ENCODE measurements at places on chromosomes 6 and 20.

- DNase-seq, result no peak
Observed at GRCh38 chr6:13544454-13545186, 29.8 kb upstream of the SIRT5 start.

DNA sequence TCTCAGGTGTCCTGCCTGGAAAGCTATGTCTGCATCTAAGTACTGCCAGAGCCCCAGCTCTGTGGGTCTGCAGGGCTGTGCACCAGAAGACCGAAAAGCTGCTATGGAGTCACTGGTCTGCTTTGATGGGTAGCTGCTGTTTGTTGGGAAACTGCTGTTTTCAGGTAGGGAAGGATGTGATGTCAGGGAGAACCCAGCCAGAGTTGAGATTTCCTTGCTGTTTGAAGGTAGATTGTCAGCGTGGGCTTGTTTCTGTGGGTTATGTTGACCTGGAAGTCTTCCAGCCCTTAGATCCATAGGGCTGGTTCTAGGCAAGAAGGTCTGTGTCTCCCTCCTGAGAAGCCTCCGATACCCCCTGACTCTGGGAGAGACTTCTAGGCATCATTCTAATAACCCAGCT is 12.2 kb upstream of the SHLD1 start:
- DNase-seq, result no peak

- no peak for DNase-seq
Observed at GRCh38 chr6:13454286-13455221, 32.8 kb downstream of the GFOD1 start.

DNA sequence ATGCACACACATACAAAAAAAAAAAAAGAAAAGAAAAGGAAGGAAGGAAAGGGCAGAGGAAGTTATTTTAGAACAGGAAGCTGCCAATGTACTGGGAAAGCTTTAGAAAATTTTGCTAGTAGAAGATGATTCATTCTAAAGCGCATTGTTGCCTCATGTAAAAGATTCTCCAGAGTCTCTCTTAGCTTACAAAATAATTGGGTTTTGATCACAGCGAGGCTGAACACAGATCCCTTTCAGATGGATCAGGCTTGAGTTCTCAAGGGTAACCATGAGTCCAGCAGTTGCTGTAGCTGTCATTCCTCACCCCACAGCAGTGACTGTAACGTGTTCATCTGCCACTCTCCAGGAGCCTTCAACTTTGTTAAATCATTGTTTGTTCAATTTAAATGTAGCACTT is 81.9 kb downstream of the PHACTR2 start:
- DNase-seq, result no peak

DNA sequence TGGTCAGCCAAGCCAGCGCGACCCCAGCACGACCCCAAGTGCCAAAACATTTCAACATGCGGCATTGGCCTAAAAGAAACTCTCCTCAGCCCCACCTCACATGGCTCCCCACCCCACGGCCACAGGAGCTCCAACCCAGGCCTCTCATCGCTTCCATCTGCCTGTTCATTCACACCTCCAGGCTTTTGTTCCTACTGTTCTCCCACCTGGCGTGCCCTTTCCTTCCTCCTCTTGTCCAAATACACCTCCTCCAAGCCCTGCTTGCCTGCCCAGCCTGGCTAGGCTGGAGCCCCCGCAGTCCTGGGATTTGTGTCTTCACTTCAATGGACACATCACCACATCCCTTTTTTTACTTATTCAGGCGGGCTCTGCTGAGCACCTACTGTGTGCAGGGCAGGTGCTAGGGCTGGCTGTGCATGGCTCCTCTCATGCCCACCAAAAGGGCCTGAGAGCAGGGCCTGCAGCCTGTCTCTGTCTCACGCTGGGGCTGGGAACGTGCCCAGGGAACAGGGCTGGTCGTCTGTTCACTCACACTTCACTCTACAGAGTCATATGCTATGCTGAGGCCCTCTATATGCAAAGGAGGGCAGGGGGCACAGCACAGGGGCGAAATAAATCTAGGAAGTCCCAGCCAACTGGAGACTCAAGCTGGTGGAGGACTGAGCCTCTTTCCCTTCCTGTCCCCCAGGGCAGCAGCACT is 61.1 kb downstream of the GRM4 start:
- DNase-seq, result no peak

- DNase-seq, result peak; percentile 56
Observed at GRCh38 chr6:15247500-15248450, 1.9 kb downstream of the JARID2 start.

DNA sequence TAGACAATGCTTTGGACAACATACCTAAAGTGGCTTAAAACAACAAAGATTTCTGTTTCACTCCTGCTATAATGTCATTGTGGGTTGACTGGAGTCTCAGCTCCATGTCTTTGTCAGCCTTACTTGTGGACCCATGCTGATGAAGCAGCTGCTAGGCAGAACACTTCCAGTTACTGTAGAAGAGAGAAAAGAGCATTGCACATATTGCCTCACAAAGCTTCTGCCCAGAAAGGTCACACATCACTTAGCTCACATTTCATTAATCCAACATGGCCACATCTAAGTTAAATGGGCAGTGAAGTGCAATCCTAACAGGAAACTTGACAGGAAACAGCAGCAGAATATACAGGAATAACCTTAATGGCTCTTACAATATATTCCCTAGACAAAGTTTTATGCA is 480.5 kb upstream of the HTR1E start:
- no peak for DNase-seq

DNA sequence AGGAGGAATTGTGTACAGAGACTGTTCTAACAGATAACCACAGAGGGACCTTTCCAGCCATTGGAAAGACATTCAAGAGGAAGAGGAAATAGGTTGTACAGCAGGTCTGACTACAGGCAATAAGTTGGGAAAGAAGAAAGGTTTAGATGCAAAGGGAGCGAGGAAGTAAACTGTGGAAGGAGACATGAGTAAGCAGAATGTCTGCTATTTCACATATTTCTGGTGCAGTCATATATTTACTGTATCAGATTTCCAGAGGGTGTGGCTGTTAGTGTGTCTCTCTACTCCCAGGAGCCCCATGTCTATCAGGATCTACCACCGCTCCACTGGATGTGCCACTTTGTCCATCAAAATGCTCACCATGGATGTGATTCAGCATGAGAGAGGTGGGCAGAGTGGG is 25.9 kb downstream of the MRS2 start:
- DNase-seq, result no peak

DNA sequence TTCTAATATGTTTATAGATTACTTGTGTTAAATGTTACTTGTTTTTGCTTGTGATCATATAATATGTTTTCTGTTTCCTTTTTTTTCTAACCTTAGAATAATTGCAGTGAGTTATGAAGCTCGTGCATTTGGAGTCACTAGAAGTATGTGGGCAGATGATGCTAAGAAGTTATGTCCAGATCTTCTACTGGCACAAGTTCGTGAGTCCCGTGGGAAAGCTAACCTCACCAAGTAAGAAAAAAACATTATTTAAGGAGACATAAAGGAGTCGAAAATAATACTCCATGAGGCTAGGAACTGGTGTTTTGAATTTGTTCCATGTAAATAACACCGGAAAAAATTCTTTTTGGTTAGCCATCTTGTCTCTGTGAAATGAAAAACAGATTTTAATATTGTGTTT is 6.9 kb downstream of the POLH start:
- DNase-seq, result no peak

DNA sequence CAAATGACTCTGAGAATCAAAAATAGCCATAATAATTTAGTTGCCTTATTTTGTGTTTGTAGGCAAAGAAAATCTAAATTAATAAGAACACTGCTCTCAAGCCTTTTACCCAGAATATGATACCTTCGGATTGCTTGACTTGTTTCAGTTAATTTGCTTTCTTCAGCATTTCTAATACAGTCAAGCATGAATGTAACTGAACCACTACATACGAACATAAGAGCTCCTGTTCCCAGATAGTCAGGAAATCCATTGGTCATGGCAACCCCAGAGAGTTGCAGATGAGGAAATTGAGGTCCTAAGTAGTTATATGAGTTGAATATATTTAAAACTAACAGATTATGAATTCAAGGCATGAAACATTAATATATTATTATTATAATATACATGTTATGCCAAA is 2.9 kb downstream of the FRK start:
- DNase-seq, result no peak

DNA sequence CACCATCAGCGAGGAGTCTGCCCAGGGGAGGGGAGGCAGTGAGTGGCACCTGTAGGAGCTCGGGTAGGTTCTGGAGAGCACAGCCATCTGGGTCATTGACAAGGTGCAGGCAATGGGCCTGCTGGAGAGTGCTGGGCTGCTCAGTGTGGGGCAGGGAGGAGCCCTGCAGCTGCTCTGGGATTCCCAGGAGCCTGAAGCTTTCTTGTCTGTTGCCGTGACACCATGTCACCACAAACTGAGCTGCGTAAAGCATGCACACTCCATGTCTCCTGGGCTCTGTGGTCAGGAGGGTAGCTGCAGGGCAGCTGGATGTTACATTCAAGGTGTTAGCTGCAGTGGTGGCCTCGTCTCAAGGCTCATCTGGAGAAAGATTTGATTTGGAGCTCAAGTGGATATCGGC is 4.5 kb upstream of the SLC22A1 start:
- no peak for DNase-seq

- peak; percentile 99 for DNase-seq
Observed at GRCh38 chr6:30781743-30782424, 37.5 kb upstream of the IER3 start.

DNA sequence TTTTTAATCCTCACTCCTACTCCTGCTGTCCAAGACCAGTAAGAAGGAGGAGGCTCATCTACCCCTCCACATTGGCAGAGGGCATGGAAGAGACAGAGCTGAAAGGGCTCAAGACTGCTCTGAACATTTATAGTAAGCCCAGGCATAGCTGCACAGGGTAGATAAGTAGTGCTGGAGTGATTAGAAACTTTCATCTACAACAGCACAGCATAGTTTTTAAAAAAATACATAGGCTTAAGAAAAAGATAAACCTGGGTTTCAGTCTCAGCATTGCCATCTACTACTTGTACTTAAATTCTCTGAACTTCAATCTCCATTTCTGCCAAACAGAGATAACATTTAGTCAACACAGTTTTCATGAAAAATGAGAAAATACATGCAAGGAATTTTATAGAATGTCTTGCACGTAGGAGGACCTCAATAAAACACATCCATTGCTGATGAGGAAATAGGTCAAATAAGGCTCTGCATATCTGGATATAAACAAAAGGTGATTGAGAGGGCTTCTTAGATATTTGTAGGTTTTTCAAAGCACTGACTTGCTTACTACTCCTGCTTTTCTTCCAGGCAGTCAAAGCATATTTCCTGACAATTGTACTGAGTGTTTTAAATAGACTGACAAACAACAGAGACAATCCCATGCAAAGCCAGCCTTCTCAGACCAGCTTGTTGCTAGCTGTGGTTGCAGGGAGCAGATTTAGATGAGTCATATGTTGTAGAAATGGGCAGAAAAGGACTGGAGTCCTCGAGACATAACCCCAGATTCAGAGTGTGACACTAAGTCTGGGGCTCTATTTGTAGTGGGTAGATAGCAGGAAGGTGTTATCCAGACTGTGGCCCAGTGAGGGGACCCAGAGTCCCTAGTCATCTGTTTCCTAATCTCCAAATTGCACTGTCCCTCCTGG is 107.4 kb upstream of the TAB2 start:
- DNase-seq, result peak; percentile 32

DNA sequence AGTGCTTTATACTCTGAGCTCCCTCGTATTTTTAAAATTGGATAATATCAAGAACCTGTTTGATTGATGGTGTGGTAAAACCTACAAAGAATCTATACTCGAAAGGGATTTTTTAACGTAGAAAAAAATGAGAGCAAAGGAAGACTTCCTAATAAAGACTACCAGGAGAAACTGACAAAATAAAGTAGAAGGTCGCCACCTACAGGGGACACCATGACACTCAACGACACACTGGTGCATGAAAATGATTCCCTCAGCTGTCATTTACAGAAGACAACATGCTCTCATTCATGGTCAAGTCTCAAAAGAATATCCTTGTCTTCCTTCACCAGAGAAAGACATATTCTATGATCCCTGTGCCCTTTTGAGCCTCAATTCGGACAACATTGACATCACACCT is 10.1 kb upstream of the NHSL1 start:
- no peak for DNase-seq

DNA sequence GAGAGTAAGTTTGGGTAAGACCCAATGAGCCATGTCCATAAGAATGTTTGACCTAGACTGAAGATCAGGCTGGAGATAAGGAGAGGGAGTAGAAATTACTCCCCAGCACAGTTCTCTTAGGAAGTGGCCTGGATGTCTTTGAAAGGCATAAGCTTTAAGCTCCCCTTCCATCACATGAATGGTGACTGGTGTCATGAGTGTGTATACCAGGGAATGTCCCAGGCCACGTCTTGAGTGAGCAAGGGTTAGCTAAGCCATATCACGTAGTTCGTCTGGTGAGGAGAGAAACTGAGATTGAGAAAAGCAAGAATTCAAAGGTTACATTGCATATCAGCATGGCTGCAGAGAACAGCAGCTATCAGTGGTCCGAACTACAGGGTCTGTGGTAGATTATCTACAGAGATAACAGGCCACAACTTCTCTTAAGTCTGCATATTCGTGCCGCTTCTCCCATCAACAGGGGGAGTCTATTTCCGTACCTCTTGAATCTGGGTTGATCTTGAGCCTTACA is 60.1 kb upstream of the BMP2 start:
- DNase-seq, result no peak

DNA sequence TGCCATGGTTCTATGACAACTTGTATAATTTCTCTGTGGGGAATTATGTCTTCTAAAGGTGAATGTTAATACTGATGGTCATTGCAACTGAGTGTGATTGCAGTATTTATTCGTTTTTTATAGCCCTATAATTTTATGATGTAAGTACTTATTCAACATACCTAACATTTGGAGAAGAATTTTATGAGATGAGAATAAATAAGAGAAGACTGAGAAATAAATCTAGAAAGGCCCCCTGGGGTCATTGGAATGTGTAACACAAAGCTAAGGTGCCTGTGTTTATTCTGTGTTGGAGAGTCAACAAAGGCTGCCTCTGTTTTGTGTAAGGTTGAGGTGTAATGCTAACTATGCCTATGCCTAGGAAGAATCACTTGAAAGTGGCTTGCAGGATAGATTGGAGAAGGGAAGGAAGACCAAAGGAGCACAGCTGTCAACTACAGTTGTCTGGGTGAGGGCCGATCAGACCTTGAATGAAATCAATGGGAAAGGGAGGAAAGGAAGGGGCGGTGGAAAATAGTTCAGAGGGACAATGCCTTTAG is 1076.7 kb downstream of the KIF16B start:
- DNase-seq, result no peak

DNA sequence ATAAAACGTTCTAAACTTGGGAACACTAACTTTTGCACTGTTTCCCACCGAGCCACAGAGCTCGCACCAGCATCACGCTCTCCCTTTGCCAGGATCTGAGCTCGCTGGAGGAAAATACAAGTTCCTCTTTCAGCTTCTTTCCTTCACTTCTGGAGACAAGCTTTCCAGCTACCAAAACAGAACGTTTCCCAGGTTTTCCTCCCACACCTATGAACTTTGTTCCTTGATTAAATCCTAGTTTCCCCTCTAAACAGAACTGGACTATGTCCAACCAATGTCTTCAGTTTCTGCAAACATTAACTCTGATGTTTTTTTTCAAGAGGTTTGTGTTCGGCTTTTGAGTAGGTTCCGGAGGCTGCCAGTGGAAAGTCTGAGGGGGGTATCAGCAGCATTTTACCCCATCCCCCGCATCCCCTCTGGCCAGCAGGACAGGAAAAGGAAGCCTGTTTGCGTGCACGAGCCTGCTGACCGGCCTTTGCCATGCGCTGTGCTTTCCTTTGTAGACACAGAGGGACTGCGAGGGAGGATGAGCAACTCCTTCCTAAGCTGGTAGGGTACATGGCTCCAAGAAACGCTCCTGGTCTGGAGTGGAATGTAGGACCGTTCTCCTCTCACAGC is 135.5 kb downstream of the LY86 start:
- DNase-seq, result no peak
